Stimulated activated CD8-positive, alpha-beta memory T cell treated with anti-CD3 and anti-CD28 coated beads, Interleukin-2, amount 100 ng/mL, for 48 hours (primary cell): ENCODE measurements at places on chromosomes 6 and 20.

- no peak for DNase-seq
These were observed 15.2 kb downstream of the TMEM200A start for GRCh38 chr6:130381012-130381411.

DNA sequence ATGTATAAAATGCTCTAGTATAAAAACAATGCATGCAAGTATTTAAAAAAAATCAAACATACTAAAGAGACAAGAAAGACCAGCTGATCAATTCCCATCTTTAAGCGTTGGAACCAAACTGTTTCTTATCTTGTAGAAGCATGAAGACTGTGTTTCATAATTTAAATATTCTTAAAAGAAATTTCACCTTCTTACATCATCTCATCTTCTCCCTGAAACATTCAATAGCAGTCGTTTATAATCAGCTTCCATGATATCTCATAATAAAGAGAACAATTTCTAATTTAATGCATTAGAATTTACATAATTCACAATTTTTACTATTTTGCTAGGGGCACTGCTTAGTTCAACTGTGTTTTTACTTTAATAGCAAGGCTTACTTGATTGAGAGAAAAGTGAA is 468.1 kb upstream of the MARCKS start:
- no peak for DNase-seq

DNA sequence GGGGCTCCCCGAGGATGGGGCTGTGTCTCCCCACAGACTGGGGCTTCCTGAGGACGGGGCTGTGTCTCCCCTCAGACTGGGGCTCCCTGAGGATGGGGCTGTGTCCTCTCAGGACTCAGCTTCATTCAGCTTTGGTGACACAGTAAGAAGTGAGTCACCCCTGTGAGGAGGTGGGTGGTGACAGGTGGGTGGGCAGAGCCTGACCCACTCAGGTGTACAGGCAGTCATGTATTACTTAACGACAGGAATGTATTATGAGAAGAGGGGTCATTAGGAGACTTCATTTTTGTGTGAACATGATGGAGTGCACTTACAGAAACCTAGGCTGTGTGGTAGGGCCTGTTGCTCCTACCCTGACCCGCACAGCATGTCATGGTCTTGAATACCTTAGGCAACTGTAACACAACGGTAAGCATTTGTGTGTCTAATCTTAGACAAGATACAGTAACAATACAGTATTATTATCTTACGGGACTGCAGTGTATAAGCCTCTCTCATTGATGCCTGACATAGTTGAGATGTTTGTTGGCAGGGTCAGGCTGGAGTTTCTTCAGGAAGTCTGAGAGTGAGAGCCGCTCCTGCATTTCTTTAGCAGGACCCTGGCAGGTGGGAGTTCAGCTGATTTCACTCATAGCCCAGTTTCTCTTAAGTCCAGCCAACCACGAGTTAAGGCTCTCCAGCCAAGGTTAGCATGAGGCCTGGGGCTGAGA is 10.9 kb upstream of the PGC start:
- DNase-seq = no peak

- no peak for DNase-seq
These were observed 277.7 kb upstream of the JARID2 start for GRCh38 chr6:14968056-14968637.

DNA sequence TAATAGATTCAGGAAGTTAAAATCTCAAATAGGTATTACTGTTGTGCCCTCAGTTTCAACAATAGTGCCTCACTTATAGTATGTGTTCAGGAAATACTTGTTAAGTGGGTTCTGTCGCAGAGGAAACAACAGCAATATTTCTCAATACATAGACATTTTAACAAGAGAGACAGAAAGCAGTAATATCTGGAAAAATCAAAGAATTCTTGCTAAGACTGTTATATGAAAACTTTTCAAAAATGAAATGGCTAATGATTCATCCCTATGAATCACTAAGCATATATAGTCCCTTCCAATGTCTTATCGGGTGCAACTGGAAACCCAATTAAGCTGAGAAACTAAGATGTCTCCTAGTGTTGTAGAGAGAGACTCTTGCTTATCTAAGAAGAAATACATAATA is 668.9 kb downstream of the TFAP2A start:
- DNase-seq = no peak

- no peak for DNase-seq
These were observed 193.8 kb downstream of the DHX35 start for GRCh38 chr20:39155971-39156370.

DNA sequence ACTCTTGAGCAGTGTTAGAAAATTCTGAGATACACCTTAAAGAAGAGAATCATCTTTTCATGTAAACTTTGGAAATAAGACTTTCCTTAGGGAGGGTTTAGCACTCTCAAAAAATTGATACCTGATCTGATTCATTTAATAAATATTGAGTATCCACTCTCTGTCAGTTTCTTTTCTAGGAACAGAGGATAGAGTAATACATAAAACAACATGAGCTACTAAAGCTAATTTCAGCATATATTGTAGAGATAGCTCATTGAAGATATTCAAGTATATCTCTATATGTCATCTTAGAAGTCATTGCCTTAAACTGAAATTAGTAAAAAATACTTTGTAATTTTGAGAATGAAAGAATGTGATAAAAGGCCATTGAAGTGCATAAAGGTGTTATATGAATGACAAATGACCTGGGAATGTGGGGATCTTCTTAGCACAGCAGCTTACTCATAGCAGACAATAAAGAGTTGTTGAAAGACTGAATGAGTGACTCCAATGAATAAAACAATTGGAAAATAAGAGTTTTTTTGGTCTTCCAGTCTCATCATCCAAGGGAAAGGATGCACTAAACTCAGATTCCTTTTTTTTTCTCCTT is 29.2 kb downstream of the RHAG start:
- no peak for DNase-seq

DNA sequence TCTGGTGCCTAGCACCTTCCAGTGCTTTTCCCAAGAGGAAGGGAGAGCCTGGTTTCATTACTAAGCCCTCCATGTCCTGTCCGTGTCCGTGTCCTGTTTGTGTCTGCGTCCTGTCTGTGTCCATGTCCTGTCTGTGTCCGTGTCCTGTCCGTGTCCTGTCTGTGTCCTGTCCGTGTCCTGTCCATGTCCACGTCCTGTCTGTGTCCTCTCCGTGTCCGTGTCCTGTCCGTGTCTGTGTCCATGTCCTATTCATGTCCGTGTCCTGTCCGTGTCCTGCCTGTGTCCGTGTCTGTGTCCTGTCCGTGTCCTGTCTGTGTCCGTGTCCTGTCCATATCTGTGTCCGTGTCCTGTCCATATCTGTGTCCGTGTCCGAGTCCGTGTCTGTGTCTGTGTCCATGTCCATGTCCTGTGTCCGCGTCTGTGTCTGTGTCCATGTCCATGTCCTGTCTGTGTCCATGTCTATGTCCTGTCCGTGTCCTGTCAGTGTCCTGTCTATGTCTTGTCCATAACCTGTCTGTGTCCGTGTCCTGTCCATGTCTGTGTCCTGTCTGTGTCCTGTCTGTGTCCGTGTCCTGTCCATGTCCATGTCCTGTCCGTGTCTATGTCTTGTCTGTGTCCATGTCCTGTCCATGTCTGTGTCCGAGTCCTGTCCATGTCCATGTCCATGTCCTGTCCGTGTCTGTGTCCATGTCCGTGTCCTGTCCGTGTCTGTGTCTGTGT is 54.4 kb upstream of the BHLHE23 start:
- no peak for DNase-seq

- no peak for DNase-seq
These were observed 1.4 kb upstream of the OSBPL2 start for GRCh38 chr20:62236766-62237513.

DNA sequence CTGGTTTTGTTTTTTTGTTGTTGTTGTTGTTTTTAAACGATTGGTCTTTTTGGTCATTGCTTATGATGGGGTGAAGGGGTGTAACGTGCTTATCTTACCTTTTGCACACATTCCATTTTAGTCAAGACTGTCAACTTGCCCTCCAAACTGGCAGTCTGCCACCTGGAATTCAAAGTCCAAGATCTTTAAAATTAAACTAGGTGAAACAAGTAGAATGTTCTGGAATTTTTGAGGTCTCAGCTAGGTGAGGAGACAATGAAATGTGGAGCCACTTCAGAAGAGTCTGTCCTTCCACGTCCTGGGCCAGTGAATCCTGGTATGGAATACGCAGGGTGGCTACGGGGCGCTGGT is 344.6 kb downstream of the ZFAND3 start:
- DNase-seq = no peak
